ENCODE measurements at places on chromosomes 4 and X. TPM values are rescaled to one million over a fixed set of nuclear protein-coding genes. Genes with fewer than 3 reads are reported as not detected.

JCHAIN gene
- total RNA-seq, result not detected

DNA sequence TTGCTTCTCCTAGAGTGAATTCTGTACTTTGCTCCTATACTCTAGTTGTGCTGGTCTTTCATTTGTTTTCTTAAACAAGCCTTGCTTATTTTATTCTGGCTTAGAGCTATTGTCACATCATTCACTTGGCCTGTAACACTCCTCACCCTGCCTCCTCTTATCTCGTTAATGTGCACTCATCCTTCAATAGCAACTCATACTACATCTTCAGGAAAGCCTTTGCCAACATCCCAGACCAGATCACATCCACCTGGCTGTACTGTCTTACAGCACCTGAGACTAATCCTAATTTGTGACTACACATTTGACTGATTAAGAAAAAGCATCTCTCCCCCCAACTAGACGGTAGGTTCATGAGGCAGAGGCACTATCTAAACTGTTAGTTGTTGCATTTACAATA lies 80.8 kb downstream of the SLC7A11 start:
- H3K4me3 ChIP-seq, result no peak overlapping the region
- no peak overlapping the region for H3K27ac ChIP-seq
- H3K4me1 ChIP-seq, result no peaks in the 10 kb centered on the region
- no peaks in the 10 kb centered on the region for H3K27me3 ChIP-seq

ANOS1 gene
- total RNA-seq, result not detected

DNA sequence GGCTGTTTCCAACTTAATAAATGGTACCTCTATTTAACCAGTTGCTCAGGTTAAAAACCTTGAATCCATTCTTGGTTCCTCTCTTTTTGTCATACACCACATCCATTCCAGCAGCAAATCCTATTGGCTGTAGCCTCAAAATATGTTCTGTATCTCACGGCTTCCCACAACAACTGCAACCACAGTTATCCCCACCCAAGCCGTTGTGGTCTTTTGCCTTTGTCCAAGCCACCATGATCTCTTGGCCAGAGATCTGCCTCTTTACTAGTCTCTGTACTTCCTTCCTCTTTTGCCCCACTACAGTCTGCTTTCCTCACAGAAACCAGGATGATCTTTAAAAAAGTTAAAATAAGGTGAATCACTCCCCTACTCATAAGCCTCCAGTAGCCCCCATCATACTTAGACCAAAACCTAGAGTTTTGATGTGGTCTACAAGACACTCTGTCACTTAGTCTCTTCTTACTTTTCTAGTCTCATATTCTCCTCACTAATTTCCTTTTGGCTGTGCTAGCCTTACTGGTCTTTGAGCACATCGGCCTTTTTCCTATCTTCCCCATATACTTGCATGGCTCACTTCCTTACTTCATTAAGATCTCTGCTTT lies 10.3 kb downstream of the MAOA start:
- H3K36me3 ChIP-seq, result no peaks in the 10 kb centered on the region
- H3K4me1 ChIP-seq, result peaks cover 7% of the 10 kb centered on the region
- no peak overlapping the region for H3K27ac ChIP-seq
- no peak overlapping the region for H3K4me3 ChIP-seq
- DNase-seq, result no peak
- H3K27me3 ChIP-seq, result no peaks in the 10 kb centered on the region

- no peaks in the 10 kb centered on the region for H3K27me3 ChIP-seq
- H3K4me3 ChIP-seq, result no peak overlapping the region
- H3K4me1 ChIP-seq, result no peaks in the 10 kb centered on the region
- H3K27ac ChIP-seq, result no peak overlapping the region
Observed at GRCh38 chr4:27251771-27252170, 391.1 kb downstream of the STIM2 start.

GRCh38 chr4:91284480-91284879 lies 1019.3 kb upstream of the GRID2 start:
- no peak overlapping the region for H3K4me3 ChIP-seq
- no peaks in the 10 kb centered on the region for H3K27me3 ChIP-seq
- no peaks in the 10 kb centered on the region for H3K4me1 ChIP-seq
- no peak overlapping the region for H3K27ac ChIP-seq
- no peaks in the 10 kb centered on the region for H3K36me3 ChIP-seq

DNA sequence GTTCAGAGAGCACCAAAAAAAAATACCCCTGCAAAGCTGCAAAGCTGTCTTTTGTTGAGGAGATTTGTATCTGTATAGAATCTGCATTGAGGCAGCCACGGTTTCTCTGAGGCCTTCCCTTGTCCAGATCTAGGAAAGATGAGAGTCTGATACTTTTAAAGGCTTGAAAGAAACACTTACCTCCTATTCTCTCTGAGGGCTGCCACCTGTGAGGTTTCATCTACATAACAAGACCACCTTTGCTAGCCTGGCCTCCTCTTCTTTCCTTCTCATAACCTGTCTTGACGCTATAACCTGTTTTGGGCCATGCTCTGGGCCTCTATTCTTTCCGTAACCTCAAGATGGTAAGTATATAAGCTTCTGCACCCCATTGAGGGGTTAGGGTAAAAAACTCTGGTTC lies 779.6 kb upstream of the HTR2C start:
- no peaks in the 10 kb centered on the region for H3K36me3 ChIP-seq
- no peak overlapping the region for H3K4me3 ChIP-seq
- no peak overlapping the region for H3K27ac ChIP-seq
- no peaks in the 10 kb centered on the region for H3K4me1 ChIP-seq
- H3K27me3 ChIP-seq, result no peaks in the 10 kb centered on the region
- no peak for DNase-seq

GRCh38 chr4:2484185-2484584 lies 15.3 kb downstream of the RNF4 start:
- H3K27ac ChIP-seq, result peak overlapping the region; percentile 73
- H3K36me3 ChIP-seq, result peaks cover 15% of the 10 kb centered on the region
- no peaks in the 10 kb centered on the region for H3K27me3 ChIP-seq
- peaks cover 86% of the 10 kb centered on the region for H3K4me1 ChIP-seq
- no peak for DNase-seq

DNA sequence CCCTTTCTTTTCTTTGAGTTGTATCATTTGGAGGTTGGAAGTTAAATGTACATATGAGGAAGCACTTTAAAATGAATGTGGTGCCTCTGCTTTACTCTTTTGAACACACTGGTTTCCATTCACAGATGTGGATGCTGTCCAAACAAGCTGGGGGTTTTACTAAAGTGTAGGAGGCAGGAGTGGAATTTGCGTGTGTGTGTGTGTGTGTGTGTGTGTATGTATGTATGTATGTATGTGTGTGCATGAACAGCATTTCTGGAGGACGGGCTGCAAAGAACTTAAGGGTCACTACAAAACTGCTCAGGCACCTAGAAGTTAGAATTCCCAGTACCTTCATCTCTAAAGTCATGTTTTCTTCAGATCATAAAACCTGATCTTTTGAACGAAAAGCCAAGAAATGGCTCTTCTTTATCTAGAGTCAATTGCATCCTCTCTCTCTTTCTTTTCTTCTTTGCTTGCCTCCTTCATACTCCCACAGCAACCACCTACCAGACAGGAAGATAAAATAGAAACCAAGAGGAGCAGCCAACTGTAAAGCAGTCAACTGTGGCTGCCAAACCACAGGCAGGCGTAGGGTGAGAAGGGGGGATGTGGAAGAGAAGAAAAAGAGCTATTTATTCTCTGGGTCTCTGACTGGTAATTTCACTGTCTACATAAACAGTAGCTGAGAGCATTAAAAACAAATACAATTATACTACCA lies 177.0 kb upstream of the RASGEF1B start:
- no peak overlapping the region for H3K4me3 ChIP-seq
- peak overlapping the region; percentile 46 for H3K27ac ChIP-seq
- no peaks in the 10 kb centered on the region for H3K36me3 ChIP-seq
- peak; percentile 57 for DNase-seq
- H3K27me3 ChIP-seq, result no peaks in the 10 kb centered on the region

GAK gene
- 97.0 TPM for total RNA-seq
